Activated CD4-positive, alpha-beta T cell treated with anti-CD3 and anti-CD28 coated beads, Interleukin-2, amount 50 U/mL, for 48 hours (primary cell): ENCODE measurements at places on chromosomes 12 and 14.

GRCh38 chr12:30144777-30145683 lies 361.3 kb upstream of the TMTC1 start:
- DNase-seq: no peak

DNA sequence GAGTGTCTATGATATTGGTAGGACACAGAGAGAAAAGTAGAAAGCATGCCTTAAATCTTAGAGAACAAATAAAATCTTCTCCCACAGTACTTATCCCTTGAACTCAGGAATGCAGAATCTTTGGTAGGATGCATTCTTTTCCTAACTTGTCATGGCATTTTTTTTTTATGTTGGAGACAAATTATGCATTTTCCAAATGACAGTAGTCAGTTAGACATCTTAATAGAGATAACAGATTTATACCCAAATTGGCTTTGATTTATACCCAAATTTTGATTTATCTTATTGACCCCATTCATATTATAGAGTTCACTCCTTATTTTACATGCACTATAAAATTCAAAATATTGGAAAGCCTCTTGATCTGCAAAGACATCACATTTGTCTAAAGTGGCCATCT lies 132.9 kb downstream of the CNTN1 start:
- DNase-seq: no peak

DNA sequence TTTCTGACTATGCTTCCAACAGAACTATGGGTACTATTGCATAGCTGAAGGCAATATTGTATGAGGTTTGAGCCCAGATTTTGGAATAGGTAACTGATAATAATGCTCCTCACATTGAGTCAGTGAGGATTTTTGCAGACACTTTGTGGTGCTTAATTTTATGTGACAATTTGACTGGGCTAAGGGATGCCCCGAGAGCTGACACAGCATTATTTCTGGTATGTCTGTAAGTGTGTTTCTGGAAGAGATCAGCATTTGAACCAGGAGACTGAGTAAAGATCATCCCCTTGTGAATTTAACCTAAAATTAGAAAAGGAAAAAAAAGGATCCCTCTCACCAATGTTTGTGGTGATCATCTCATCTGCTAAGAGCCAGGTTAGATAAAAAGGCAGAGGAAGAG lies 404.9 kb downstream of the AEBP2 start:
- DNase-seq: no peak

DNA sequence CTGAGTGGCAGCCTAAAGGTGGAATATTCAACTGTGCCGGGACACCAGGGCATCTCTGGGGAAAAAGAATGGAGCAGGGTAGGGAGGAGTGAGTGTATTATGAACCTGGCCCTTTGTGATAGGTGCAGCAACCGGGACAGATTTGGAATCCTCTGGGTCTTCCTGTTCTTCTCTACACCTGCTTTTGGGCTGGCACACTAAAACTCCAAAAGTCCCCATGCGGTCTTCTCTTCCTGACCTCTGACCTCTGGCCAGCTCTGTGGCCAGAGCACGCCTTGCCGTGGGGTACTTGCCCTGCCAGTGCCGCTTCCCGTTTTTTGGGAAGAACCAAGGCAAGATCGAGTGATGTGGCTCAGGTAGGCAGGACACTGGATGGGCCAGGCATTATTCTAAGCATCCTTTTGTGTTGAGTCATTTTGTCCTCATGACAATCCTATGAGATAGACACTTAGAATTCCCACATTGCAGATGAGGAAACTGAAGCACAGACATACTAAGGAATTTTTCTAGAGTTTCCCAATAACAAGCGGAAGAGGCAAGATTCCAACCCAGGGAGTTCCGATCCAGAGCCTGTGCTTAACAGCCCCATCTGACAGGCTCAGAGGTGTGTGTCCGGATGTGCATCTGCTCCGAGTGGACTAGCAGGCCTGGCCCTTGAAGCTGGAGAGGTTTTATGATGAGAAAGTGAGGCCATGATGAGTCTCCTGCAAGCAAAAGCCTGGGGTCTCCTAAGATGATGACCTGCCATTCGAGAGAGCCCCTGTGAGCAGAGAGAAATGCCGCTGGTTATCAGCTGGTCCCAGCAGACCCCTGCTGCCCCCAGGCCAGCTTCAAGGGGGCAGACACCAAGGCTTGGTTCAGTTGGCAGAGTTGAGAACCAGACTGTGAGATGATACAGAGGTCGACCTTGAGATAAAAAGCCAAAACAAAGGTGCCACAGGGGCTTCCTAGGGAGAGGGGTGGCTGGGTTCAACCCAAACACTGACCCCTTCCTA lies 67.9 kb upstream of the ESRRB start:
- no peak for DNase-seq

- no peak for DNase-seq
Measured at GRCh38 chr12:60148109-60148508, 552.3 kb downstream of the SLC16A7 start.

GRCh38 chr12:26868447-26869103 lies 35.6 kb upstream of the ITPR2 start:
- DNase-seq: no peak

DNA sequence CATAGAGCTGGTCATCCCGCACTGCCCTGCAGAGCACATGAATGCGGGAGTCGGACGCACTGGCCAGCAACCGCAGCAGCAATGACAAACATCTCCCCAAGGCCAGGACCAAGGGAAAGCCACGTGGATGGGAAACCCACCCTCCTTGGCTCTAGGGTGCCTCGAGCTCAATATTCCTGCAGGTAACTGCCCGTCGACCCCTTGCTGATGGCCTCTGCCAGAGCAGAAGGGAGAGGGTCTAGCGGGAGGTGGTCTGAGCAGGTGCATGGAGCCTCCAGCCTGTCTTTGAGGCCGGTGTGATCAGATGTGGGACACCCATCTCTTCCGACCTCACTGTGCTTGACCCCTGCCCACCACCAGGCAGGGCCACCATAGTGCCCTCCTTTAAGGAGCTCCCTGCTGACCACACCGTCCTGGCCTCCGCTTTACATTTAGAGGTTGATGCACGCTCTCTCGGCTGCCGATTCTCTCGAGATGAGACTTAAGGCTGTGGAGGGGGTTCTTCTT lies 89.7 kb downstream of the PIWIL1 start:
- DNase-seq: no peak

GRCh38 chr14:100737526-100737925 lies 10.8 kb downstream of the DLK1 start:
- DNase-seq: no peak

- no peak for DNase-seq
Measured at GRCh38 chr14:49294621-49295148, 291.5 kb downstream of the RPS29 start.

DNA sequence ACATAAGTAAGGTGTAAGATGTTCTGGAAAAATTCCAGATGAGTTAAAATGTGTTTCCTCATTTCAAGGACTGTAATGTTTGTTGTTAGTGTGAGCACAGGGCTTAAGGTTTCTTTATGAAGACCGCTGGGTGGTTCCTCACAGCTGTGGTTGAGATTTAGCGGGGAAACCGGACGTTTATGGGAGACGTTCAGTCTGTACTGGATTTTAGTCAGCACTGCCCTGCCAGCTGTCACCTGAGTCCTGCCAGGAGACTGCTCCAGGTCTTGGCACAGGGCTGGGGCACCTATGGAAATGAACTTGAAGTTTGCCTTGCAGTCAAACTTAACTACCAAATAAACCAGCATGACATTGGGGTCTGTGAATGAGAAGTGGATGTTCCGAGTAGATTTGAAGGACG lies 555.2 kb downstream of the DIO2 start:
- DNase-seq: no peak

GRCh38 chr12:42683933-42684801 lies 94.6 kb upstream of the PRICKLE1 start:
- no peak for DNase-seq

DNA sequence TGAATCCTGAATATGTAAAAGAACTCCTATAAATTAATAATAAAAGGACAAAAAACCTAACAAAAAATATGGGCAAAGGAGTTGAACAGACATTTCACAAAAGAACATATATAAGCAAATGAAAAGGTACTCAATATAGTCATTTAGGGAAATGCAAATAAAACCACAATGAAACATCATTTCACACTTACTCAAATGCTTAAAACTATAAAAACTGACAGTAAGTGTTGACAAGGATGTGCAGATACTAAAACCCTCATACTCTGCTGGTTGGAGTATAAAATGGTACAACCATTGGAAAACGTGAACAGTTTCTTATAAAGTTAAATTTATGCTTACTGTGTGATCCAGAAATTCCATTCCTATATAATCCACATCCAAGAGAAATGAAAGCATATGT lies 247.1 kb downstream of the GXYLT1 start:
- DNase-seq: no peak

DNA sequence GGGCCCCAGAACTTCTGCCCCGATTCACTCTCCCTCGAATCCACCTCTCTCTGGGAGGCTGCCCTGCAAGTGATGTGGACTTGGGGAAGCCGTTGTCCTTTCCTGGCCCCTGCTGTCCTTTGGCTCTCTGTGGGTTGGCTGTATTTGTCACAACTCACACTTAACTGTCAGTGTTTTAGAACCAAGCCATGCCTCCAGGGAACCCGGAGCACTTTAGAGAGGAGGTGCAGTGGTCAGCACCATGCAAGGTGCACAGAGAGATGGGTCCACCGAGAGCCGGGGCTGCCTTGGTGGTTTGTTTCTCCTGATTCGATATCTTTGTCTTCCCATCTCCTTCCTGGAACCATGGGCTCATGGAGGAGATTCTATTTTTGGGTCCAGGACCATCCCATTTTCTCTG lies 129.5 kb upstream of the RTL1 start:
- DNase-seq: no peak

DNA sequence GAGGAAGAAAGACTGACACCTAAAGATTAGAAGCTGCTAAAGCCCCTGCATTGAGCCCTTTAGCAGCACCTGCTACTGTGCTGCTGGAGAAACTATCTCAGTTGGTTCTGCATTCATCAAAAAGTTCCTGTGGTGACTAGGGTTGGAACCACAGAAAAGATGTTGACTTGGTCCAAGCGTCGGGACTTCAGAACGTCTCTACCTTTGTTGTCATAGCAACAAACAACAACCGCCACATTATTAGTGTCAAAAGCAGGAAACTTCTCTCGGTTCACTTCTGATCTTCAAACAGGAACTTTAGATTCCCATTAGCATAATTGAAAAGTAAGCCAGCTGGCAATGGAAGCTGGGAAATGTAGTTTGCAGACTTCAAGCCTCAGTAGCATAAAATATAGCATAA lies 368.0 kb downstream of the SEC23A start:
- no peak for DNase-seq

GRCh38 chr14:27079716-27080115 lies 481.9 kb upstream of the NOVA1 start:
- no peak for DNase-seq

DNA sequence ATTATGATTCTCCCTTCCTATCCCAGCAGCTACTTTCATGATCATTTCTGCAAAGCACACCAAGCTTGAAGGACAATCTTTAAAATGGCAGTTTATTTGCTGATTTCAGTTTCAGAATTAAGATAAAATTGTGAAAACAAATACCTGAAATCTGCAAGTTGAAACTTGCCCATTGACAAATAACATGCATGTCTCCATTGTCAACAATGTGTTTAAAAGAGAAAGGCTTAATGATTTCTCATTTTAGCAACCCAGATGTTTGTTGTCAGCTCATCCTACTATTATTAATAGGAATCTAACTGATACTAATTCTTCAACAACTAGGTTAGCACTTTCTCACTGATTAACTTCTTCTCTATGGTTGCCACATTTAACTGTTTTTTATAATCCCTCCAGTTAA lies 474.6 kb downstream of the PRKD1 start:
- no peak for DNase-seq

GRCh38 chr14:46582826-46583225 lies 68.8 kb downstream of the RPL10L start:
- no peak for DNase-seq

- no peak for DNase-seq
Measured at GRCh38 chr12:93519859-93520258, 52.5 kb downstream of the MRPL42 start.

DNA sequence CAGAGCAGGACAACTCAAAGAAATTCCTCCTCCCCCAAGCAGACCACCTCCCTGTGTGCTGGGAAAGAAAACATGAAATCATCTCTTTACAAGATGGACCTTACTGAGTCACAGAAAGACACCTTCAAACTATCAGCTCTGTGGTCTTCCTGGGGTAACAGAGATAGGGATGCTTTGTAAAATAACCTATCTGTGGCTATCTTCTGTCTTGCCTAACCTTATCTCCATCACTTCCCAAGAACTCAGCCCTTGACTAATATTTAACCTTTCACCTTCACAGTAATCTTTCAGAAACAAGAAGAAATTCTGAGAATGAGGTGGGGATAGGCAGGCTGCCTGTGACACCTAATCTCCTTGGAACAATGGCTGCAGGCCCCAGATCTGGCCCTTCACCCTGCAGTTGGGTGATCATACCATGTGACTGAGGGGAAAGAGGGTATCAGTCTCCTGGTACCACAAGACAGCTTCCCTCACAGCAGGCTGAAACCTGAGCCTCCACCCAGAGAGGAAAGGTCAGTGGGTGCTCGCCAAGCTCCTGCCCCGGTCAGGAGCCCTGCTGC lies 27.4 kb upstream of the CEBPE start:
- no peak for DNase-seq

GRCh38 chr12:65845751-65846537 lies 21.7 kb downstream of the HMGA2 start:
- DNase-seq: no peak

GRCh38 chr12:15534322-15534721 lies 212.0 kb downstream of the PTPRO start:
- no peak for DNase-seq

DNA sequence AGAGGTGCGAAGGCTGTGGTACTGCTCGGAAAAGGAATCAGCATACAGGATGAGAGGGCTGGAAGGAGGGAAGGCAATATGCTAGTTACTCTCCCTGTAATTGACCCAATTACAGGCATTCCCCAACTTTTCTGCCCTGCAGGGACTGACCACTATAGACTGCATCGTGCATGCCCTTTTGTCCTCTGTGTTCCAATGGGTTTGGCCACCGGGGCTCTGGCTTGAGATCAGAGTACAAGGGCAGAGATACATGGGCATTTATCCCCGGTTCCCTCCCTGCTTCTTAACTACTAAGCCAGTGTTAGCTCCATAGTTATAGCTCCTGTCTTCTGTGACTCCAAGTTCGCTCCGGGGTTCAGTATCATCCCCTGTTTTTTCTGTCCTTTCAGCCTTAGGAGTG lies 59.7 kb downstream of the GTF2A1 start:
- DNase-seq: no peak

- no peak for DNase-seq
Measured at GRCh38 chr12:71771069-71771468, 16.4 kb downstream of the RAB21 start.

GRCh38 chr12:59093073-59093772 lies 172.9 kb upstream of the LRIG3 start:
- DNase-seq: no peak

GRCh38 chr12:12717586-12718380 lies 615 bp downstream of the CDKN1B start:
- DNase-seq: no peak

DNA sequence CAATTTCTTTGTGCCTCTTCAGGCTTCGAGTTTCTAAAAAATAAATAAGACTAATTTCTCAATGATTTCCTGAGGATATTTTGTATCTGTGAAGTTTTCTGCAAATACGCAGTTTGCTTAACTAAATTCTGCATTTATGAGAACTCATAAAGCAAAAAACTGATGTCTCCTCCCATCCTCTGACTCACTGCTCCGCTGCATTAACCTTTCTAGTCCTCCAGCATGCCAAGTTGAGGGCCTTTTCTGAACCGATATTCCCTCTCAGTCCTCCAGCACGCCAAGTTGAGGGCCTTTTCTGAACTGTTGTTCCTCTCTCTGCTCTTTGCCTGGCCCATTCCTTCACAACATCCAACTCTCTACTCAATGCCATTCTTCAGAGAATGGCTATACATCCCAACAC lies 3.2 kb downstream of the IPO8 start:
- no peak for DNase-seq
